IPS DF 6.9 (cell line): ENCODE measurements at places on chromosomes 12 and 14.

DNA sequence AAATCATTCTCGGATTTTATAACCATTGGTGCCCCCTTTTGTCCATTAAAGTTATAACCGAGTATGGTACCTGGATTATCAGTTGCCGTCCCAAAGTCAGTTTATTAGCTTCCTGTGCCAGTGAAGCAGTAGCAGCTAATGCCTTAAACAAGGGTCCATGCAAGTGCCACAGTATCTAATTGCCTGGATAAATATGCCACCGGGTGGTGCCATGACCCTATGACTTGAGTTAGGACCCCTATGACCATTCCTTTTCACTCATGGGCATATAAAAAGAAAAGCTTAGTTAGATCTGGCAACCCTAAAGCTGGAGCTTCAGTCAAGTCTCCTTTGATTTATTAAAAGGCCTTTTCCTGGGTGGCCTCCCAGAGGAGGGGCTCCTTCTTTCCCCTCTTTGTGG, 1314.6 kb downstream of the TMEM121 start:
- DNase-seq: no peak

DNA sequence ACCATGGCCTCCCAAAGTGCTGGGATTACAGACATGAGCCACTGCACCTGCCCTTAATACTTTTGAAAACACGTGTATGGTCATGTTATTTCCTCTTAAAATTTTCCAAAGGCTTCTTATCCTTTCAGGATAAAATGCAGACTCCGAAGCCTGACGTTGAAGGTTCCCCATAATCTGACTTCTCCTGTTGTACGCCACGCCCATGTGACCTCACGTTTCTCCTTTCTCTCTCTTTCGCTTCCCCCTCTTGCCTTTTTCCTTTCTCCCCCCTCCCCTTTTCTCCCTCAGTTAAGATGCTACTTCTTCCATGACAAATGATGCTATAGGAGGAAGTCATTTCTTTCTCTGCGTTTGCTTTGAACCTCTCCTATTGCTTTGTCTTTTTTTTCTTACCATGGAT, 266.0 kb downstream of the FBXL14 start:
- DNase-seq: no peak

DNA sequence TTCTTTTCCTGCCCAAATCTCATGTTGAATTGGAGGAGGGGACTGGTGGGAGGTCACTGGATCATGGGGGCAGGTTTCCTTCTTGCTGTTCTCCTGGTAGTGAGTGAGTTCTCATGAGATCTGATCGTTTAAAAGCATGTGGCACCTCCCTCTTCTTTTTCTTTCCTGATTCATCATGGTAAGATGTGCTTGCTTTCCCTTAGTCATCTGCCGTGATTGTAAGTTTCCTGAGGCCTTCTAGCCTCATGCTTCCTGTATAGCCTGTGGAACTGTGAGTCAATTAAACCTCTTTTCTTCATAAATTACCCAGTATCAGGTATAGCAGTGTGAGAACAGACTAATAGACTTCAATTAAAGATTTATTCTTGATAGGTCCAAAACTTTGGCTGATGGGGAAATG, 83.5 kb downstream of the CAND1 start:
- DNase-seq: no peak

GRCh38 chr12:101823891-101824290, 6.9 kb downstream of the GNPTAB start:
- no peak for DNase-seq

GRCh38 chr14:105748204-105748578, 221.8 kb downstream of the TMEM121 start:
- DNase-seq: no peak

- no peak for DNase-seq
Observed at GRCh38 chr12:91622037-91622436, 439.4 kb upstream of the DCN start.

DNA sequence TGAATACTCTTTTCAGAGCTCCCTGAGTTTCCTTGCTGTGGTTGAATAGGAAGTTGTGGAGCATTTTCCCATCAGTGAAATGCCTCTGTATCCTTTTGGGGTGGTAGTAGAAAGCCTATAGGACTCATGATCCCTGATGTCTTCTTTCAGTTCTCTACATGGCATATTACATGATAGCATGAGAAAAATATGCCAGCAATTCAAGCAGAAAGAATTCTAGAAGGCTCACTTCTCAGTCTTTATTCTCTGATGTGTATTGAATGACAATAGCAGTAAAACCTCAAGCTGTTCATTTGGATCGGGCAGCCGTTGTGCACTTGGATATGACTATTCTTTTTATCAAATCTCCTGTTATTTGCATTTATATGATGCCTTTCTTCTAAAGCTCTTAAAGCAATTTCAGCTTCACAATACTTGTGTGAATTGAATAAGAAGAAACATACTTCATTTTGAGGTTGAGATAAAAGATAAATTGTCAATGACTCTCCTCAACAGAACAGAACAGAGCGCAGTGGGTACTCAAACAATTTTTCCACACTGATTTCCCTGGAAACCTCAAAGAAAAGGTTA, 251.5 kb upstream of the FBXO33 start:
- no peak for DNase-seq

- DNase-seq: no peak
Observed at GRCh38 chr14:63578300-63578699, 35.1 kb upstream of the PPP2R5E start.

- DNase-seq: no peak
Observed at GRCh38 chr12:113413488-113413939, 8.7 kb upstream of the SDSL start.

DNA sequence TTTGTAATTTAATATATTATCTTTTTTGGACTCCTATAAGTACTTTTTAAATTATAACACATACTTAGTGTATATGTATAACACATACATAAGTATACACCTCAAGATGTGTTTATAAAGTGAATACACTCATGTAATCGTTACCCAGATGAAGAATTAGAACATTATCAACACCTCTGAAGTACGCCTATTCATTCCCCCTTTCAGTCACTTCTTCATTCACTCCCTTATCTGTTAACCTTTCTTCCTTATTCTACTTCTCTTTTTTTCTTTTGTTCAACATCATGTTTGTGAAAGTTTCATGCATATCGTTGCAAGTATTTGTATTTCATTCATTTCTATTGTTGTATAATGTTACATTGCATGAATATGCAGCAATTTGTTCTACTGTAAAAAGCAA, 98.5 kb downstream of the ARID2 start:
- DNase-seq: no peak

DNA sequence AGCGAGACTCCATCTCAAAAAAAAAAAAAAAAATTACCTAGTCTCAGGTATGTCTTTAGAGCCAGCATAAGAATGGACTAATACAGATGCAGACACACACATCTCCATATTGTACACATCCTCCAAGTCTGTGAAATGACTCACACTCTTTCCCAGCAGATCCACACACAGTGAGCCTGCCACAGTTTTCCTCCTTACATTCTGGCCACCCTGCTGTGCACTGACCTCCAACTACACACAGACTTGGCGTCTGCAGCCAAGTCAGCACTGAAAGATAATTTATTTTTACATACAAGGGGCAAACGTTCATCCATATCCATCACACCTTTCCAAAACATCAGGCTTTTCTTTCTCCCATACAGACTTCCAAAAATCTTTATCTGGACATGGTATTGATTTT, 115.9 kb downstream of the SLC25A21 start:
- no peak for DNase-seq

DNA sequence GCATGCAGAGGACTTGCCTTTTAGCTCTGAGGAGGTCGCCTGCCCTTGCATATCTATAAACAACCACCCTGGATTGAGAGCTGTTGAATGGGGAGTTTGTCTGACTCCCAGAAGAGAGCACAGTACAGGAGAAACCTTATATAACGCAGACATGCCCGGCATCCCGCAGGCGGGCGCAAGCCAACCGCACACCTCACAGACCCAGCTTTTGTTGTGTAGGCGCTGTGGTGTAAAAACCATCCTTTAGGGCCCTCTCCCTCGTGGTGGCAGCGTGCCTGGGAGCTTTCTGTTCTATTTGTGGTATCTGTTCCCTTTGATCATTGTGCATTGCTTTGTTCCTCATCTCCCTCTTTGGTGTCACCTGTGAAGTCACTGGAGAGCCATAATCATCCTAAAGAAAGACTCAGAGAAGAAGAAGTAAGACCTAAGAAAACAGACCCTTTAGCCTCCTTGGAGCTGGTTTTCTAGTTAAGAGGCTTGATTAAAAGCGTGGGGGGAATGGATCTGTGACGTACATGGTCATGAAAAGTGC, 77.7 kb downstream of the ETV6 start:
- DNase-seq: no peak

- DNase-seq: no peak
Observed at GRCh38 chr14:52402812-52403526, 88.9 kb downstream of the PTGER2 start.

DNA sequence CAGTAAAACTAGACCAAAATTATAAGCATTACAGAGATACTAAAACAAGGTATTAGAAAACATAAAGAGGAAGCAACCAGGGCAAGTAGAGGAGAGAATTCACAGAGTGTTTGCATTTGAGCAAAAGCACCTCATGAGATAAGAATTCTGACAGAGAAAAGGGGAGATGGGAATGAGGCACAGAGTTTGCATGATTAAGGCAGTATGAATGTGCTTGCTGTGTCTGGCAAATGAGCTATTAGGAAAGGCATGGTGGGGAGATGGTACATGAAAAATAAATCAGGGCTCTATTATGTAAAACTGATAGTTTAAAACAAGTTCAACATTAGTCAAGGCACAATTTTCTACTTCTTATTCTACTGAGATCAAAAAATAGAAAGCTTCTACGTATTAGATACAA, 23.1 kb downstream of the GARIN6 start:
- DNase-seq: peak; percentile 5

GRCh38 chr12:46942579-46942978, 116.8 kb upstream of the SLC38A4 start:
- DNase-seq: no peak
